Non-pigmented ciliary epithelial cell (primary cell): ENCODE measurements at places on chromosomes 16 and 17.

GRCh38 chr17:73465130-73465952 lies 153.5 kb upstream of the CDC42EP4 start:
- no peak for DNase-seq

GRCh38 chr17:49696233-49696761 lies 11.5 kb downstream of the SLC35B1 start:
- no peak for DNase-seq

DNA sequence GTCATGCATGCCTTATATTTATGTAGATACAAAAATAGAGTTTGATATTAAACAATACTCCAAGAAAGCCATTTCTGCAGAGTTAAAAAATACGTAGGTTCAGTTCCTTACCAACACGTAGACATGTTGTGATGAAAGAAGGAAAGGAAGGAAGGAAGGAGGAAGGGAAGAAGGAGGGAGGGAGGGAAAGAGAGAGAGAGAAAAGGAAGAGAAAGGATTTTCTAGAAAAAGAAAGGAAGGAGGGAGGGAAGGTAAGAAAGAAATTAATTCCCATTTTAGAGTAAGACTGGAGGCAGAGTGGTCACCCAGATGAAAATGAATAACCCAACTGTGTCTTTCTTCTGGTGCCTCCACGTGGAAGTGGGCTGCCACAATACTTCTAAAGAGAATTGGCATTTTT lies 652.1 kb downstream of the WWOX start:
- DNase-seq = no peak

DNA sequence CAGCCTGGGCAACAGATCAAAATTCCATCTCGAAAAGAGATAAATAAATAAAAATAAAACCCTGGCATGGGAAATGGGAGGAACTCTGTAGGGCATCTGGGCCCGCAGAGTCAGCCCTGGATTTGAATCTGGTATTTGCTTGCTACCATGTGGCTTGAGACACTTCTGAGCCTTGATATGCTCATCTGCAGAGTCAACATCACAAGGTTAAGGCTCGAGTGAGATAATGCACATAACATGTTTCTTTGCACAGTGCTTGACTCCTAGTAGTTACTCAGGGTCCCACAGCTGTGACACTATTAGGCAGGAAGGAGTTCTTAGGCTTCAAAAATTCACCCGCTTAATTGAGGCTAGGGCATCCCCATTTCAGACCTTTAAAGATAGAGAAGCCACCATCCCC lies 21.3 kb downstream of the CDK5RAP3 start:
- DNase-seq = no peak

DNA sequence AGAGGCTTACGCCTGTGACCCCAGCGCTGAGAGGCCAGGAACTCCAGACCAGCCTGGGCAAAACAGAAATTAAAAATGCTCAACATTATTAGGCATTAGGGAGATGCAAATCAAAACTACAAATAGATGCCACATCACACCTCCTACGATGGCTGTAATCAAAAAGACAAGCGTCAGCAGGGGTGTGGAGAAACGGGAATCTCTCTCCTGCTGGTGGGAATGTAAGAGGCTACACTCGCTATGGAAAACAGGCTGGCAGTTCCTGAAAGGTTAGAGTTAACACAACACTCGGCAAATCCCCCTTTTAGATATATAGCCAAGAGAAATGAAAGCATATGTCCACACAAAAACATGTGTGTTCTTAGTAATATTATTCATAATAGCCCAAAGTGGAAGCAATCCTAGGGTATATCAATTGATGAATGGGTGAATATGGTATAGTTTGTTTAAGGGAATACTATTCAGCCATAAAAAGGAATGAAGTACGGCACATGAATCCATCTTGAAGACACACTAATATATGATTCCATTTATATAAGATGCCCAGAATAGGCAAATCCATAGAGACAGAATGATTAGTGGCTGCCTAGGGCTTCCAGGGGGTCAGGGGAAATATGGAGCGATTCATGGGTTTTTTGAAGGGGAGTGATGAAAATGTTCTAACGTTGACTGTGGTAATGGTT lies 1.8 kb upstream of the NPRL3 start:
- no peak for DNase-seq

- DNase-seq = no peak
Observed at GRCh38 chr17:77438241-77439188, 297.7 kb downstream of the SEC14L1 start.

DNA sequence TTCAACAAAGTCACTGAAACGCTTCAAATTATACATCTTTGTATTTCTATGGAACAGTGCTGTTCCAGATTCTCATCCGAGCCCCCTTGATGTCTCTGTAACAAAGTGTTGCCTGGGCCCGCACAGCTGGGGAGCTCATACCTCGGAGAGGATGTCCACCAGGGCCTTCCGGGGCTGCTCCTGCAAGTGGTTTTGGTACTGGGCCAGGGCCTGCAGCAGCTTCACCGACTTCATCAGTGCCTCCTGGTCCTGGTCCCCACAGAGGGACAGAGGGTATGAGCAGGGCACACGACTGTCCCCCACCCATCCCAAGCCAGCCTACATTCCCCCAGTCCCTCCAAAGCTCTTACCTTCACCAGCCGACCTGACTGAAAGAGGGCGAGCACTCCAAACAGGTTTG lies 1.5 kb downstream of the MYBBP1A start:
- no peak for DNase-seq

GRCh38 chr17:68398691-68399637 lies 58.3 kb downstream of the WIPI1 start:
- no peak for DNase-seq
